ENCODE measurements at places on chromosomes 2 and 18. TPM values are rescaled to one million over a fixed set of nuclear protein-coding genes. Genes with fewer than 3 reads are reported as not detected.

SKOR2 gene
- not detected for polyA plus RNA-seq

- no peak for DNase-seq
Measured at GRCh38 chr2:235148201-235149170, 196.7 kb downstream of the SH3BP4 start.

FBXO36 gene
- 2.6 TPM for polyA plus RNA-seq

DNA sequence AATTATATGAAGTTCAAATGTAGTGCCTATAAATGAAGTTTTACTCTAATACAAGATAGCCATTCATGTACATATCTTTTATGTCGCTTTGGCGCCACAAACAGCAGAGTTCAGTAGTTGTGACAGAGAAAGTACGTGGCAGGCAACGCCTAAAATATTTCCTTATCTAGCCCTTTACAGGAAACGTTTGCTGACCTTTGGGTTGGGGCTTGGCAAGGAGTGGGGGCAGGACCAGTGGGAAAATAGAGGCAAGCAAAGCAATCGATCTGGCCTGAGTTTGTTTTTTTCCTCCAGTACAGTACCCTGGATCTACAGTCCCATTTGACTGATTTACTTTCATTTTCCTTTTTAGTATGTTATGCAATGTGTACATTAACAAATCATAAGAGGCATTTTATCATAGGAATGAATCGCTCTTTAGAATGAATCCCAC lies 13.1 kb downstream of the CCDC68 start:
- peak; percentile 65 for DNase-seq

SCN1A gene
- 0.28 TPM for polyA plus RNA-seq

GRCh38 chr2:34050413-34050812 lies 451.3 kb upstream of the FAM98A start:
- DNase-seq, result no peak

DNA sequence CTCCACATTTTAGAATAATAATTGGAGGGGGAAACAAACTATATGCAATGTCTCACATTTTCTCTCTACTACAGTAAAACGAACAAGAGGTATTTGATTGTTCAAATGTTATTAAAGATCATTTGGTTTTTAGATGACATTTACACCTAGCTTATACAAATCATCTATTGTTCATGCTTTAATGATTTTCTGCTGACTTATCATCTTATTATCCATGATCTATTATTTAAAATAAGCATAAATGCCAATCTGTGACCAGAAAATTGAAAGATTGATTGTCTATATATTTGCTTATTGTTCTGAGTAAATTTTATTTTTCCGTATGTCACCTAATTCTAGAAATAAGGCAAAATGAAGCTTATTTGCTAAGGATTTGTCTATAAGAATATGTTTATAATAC lies 537.2 kb downstream of the KCNJ3 start:
- no peak for DNase-seq

CFAP221 gene
- 3.5 TPM for polyA plus RNA-seq

GRCh38 chr18:47050468-47050867 lies 15.0 kb upstream of the ELOA2 start:
- DNase-seq, result peak; percentile 41

- DNase-seq, result no peak
Measured at GRCh38 chr2:121505005-121505404, 25.7 kb upstream of the RNU4ATAC start.

DNA sequence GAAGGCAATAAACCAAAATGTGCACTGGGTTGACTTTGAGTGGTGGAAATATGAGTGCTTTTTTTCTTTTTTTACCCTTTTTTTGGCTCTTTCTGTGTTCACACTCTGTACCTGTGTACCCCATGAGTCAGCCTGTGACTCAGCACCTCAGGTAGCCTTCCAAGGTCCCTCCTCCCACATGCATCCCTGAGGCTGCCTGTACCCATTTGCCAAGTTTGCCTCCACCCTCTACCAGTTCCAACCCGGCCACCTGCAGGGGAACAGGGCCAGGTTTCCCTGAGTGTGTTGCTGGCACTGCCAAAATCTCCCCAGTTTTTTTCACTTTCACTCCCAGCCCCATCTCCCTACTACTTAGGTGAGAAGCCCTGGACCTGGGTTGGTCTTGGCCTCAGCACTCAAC lies 14.0 kb downstream of the CXCR1 start:
- no peak for DNase-seq

ANO7 gene
- 3.0 TPM for polyA plus RNA-seq

- no peak for DNase-seq
Measured at GRCh38 chr2:142954493-142954892, 77.0 kb downstream of the KYNU start.

B3GNT7 gene
- polyA plus RNA-seq, result 4.3 TPM

GRCh38 chr18:75063196-75063595 lies 145.7 kb downstream of the PTGR3 start:
- no peak for DNase-seq

DNA sequence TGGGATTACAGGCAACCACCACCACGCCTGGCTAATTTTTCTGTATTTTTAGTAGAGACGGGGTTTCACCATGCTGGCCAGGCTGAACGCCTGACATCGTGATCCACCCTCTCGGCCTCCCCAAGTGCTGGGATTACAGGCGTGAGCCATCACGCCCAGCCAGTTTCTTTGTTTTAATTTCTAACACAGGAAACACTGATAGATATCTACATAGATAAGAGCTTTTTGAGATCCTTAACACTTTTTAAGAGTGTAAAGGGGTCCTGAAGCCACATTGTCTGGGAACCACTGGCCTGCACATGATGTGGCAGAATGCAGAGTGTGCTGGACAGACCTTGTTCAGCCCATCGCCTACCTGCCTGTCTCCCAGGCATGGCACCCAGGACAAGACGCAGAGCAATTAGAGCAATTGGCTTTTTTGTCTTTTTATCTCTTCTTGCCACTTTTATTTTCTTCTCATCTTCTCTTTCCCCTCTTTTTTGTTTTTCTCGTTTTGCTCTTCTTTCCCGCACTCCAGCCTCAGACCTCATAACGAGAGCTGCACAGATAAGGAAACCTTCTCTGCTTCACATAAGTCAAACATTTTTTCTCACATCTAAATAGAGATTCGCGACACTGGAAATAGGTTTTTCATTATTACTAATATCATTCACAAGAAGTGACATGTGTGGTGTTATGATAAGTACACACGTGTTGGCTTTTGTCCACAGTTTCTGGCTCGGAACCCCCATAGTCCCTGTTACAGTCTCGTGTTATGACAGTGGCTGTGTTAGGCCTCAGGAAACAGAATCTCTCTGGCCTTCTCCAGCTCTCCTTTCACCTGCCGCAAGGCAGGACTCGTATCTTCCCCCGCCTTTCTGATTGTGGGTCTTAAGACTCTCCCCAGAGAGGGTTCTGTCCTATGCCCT lies 25.2 kb upstream of the GPR55 start:
- no peak for DNase-seq

DNA sequence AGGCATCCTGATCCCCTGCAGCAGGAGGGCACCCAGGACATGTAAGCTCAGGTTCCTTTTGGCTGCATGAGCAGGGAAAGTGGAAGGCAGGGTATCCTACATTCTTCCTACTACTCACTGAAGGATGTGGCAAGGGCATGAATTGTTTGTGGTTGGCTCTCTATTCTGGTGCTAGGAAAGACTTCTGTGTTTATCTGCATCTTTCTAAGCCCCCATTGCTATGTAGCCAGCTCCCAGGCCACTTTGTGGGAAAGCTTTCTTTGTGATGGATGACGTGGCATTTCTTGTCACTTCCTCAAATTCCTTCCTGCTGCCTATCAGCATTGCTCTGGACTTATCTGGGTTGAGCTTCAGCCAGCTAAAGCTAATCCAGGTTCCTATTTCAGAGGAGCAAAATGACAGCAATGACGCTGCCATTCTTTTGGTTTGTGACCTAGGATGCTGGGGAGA lies 46.2 kb downstream of the MEIS1 start:
- DNase-seq, result peak; percentile 18

TFPI gene
- 79.7 TPM for polyA plus RNA-seq

KCNE4 gene
- 47.1 TPM for polyA plus RNA-seq

GRCh38 chr18:76672627-76673026 lies 149.7 kb upstream of the ZNF236 start:
- peak; percentile 31 for DNase-seq

GRCh38 chr2:106886916-106887758 lies 1.2 kb upstream of the ST6GAL2 start:
- DNase-seq, result peak; percentile 60

MEX3C gene
- polyA plus RNA-seq, result 21.0 TPM

RGPD4 gene
- polyA plus RNA-seq, result 0.02 TPM

DNA sequence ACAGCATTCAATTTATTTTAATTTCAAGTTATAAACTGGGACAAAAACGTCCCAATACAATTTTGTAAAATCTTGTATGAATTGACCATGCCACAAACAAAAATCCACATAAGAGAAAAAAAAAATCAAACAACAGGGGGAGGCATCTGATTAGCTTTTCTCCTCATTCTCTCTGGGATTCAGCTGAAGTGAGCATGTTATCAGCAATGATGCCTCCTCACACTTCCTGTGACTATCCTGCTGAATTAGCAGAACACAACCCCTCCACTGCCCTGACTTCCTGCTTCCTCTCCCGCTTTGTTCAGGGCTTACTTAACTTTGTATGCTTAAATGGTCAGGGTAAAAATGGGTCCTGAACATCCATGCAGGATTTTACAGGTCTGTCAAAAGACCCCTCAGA lies 132.2 kb upstream of the ITGB6 start:
- DNase-seq, result no peak

DSEL gene
- 4.0 TPM for polyA plus RNA-seq

DNA sequence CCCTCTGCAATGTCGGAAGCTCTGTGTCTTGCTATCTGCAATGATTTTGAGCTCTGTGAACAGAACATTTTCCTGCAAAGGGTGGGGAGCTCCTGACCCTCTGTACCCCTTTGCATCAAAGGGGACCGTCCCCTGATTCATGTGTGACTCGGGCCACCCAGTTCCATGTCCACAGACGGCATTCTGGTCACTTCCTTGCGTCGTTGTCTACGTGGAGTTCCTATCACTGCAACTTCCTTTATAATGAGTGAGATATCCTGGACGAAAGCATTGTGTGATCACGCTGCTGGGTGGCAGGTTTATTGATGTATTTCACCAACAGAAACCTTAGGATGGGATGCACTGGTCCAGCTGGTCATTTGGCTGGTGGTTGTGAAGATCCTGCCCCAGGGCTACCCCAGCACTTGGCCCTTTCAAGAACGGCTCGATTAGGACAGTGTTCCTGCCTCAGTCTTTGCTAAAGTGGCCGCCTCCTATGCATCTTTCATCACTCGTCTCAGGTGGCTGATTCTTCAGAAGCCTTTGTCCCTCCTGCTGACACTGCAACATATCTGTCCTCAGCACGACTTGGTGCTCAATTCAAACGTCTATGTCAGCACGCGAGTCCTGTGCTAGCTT lies 202.7 kb downstream of the ACKR3 start:
- no peak for DNase-seq

ECEL1 gene
- 1.4 TPM for polyA plus RNA-seq

DNA sequence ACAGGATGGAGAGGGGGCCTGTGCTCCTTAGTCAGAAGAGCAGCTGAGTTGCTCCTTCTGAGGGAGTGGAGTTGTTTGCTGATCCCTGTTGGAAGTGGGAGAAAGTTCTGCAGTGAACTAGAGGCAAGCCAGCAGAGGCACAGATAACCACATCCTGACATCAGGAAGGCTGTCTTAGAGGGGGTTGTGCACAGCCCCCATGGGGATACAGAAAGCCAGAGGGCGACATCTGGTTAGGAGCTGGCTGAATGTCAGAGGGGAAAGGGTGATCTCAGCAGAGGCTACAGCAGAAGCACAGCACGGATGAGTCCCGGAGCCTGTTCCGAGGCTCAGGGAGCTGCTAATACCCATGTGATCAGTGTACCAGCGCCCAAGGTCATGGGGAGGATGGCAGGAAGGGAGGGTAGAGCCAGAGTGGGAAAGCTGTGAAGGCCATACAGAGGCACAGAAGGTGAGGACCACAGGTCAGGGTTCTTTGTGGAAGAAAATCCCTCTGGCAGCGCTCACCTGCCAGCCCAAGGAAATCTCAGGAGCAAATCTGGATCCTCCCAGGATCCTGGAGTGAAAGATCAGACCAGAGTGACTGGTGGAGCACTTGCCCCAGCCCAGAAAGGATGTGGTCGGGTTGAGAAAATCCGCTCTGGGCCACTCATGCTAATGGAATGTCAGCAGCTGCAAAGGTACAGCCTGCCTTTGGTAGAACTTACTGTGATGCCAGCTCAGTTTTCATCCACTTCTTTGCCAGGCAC lies 111.8 kb downstream of the STPG4 start:
- peak; percentile 69 for DNase-seq

DNA sequence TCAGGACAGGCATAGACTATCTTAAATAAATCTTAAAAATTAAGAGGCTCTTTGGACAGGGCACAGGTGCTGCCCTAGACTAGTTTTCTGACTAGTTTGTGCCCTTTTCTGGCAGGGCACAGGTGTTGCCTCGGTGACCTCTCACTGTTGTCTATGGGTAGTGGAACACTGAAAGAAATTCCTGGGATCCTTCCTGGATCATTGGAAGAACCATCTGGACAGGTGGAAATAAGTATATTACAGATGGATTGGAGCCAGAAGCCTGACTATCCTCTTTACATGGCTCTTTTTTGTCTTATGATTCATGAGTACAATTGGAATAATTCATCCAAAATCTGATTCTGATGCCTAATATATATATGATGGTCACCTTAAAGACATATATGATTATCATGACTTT lies 286.6 kb downstream of the RIT2 start:
- no peak for DNase-seq

KDM3A gene
- polyA plus RNA-seq, result 15.3 TPM

LBX2 gene
- polyA plus RNA-seq, result 5.2 TPM

KCNG2 gene
- polyA plus RNA-seq, result not detected

DNA sequence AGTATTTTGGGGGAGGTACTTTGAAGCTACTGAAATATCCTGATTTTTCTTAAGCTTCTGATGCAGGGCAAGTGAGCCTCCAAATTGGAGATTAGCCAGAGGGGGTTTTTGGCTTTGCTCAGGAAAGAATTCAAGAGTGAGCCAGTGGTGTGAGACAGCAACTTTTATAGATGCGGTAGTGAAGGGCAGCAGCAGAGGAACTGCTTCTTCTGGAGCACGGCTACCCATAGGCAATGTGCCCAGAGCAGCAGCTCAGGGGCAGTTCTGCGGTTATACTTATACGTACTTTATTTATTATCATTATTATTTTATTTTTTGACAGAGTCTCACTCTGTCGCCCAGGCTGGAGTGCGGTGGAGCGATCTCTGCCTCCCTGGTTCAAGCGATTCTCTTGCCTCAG lies 19.8 kb upstream of the NT5DC4 start:
- DNase-seq, result no peak

PSMA8 gene
- polyA plus RNA-seq, result 0.15 TPM

DNA sequence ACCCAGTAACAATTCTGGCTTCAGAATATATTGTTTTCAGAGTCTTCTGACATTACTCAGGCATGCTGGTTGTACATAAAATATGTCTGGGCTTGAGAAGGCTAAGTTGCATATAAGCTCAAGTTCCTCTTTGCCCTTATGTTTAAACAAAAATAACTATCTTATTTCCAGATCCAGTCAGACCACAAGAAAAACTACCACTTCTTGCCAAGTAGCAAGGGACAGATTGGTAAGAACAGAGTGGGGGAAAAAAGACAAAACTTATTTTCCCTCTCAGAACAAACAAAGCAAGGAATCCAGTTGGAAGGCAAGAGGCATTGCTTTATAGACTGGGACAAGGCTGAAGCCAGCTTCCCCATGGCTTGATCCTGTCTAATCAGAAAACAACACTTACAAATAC lies 1036.7 kb upstream of the CELF4 start:
- no peak for DNase-seq

CDCA7 gene
- polyA plus RNA-seq, result 4.9 TPM
